Ovary (tissue), 10 donors: ENCODE measurements at places on chromosomes 7 and 10. TPM values are rescaled to one million over a fixed set of nuclear protein-coding genes. Genes with fewer than 3 reads are reported as not detected.

GTF2IRD1 gene
- 36.3 TPM for total RNA-seq

XRCC2 gene
- total RNA-seq = 1.7 TPM

ZNF786 gene
- 9.9 TPM for total RNA-seq

- no peaks in the 10 kb centered on the region for H3K36me3 ChIP-seq
- DNase-seq = peak; percentile 60
- no peaks in the 10 kb centered on the region for H3K4me1 ChIP-seq
- H3K27me3 ChIP-seq = no peaks in the 10 kb centered on the region
- H3K27ac ChIP-seq = no peak overlapping the region
Measured at GRCh38 chr10:27558612-27559020, 54.5 kb downstream of the RAB18 start.

RBP3 gene
- total RNA-seq = not detected
